ENCODE measurements at places on chromosomes 6 and 20.

DNA sequence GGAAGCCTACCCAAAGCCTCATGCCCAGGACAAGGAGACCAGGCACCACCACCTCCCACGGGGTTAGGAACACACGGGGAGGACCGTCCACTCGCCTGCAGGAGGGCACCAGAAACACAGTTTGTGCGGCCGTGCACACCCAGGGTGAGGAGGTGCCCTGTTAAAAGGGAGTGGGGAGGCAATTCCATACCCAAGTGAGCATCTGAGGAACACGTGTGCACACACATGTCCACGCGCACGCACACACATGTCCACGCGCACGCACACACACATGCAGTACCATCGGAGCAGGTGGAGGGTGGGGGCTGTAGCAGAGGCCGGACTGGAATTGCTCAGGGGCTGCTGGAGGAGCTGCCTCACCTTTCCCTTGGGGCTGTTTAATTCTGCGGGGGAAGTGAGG lies 259.4 kb downstream of the TAF4 start:
- no peak for DNase-seq

DNA sequence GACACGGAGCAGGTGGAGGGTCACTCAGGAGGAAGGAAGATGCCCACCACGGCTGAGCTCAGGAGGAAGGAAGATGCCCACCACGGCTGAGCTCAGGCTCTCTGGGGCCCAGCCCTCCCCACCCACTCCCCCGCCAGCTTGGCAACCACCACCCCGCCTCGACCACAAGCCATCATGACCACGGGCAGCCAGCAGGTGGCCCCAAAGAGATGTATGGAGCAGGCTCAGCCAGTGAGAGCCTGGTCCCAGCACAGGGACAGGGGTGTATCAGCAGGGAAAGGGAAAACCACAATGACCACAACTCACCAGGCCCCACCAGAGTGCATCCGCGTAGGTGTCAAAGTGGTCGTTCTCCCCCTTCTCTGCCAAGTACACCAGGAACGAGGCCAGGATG lies 30.4 kb downstream of the KCNQ2 start:
- DNase-seq: peak; percentile 81

- DNase-seq: no peak
Observed at GRCh38 chr6:43860285-43860684, 90.3 kb downstream of the VEGFA start.

GRCh38 chr6:163415620-163416556 lies 1.4 kb downstream of the QKI start:
- DNase-seq: peak; percentile 76

- DNase-seq: no peak
Observed at GRCh38 chr20:22339946-22340345, 244.4 kb downstream of the FOXA2 start.

- no peak for DNase-seq
Observed at GRCh38 chr6:18213439-18213838, 50.9 kb downstream of the DEK start.

DNA sequence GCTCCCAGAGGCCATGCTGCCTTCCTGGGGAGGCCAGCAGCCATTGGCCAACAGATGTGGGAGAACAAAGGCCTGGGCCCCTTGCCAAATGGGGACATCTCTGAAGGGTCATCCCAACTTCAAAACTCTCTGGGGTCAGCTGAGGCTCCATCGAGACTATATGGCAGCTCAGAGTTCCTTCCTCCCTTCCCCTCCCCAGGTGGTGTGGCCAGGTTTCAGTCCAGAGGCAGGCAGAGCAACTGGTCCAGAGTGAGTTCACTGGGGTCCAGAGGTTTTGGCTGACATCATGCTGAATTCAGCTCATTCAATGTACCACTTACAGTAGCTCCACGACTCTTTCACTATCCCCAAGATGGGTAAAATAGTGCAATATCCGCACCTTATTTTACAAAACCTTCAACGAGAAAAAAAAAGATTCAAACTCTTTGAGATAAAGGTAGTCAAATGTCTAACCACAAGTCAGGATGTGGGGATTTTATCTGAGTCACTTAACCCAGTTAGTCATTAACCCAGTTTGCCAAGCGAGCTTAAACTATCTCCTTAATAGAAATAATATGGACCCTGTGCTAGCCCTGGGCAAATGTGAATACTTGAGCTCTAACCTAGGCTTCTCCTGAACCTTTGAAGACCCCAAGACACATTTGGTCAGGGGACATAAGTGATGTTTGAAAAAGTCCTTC lies 108.4 kb upstream of the PLEKHG1 start:
- peak; percentile 68 for DNase-seq

DNA sequence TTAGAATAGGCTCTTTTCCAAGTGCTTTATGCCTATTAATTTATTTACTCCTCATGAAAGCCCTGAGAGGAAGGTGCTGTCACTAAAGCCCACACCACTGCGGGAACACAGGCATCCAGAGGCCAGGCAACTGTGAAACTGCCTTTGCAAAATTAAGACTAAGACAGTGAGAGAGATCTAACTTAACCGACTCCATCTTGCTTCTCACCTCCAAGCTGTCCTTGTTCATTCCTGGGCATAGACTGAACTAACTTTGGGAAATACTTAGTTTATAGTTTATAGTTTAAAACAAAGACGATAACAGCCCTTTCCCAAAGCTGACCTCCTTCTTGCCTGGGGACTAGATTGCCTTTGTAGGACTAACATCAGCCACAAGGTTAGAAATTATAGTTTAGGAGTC lies 80.1 kb downstream of the RSPH3 start:
- no peak for DNase-seq

DNA sequence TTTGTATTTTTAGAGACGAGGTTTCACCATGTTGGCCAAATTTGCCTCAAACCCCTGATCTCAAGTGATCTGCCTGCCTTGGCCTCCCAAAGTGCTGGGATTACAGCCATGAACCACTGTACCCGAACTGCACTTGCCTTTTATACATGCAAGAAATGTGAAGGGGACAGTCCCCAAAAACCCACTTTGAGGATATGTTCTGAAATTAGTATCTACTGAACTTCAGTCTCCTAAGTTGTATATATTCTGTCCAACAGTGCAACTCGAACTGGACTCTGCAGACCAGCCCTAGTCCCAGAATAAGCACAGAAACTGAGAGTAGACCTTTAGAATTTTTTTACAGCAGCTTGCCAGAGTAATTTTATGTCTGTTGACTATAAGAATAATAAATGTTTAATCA lies 28.5 kb downstream of the BACH2 start:
- DNase-seq: no peak

GRCh38 chr6:150380256-150380655 lies 11.4 kb downstream of the IYD start:
- no peak for DNase-seq

DNA sequence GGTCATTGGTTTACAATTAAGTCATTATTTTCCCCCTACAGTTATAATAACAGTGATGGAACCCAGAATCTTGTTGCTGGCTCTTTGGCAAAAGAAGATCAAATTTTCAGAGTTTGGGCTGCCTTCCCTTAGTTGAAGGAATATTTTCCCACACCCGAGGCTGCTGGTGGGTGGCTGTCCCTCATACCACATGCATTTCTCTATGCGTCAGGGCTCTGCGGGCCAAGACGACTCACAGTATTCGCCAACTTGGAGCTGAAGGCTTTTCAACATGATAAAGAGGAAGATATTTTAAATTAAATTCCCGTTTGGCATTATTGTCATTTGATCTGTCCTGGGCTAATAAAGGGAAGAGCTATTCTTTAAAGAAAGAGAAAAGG lies 102.2 kb upstream of the SASH1 start:
- DNase-seq: no peak

DNA sequence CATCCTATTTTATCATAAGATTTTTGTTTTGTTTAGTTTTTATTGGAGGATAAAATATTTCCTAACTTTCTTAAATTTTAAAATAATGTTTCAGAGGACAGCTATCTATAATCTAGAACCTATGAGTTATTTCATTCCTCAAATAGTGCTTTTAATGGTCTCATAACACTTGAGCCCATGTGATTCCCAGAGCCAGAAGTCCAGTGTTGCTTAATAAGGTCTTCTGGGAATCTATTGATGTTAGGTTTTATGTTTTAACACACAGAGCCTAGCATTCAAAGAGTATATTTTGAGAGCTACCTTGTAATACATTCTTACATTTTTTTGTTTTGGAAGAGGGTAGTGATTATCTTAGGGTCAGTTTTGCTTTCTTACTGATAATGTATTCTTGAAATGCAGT lies 200.2 kb downstream of the CENPW start:
- no peak for DNase-seq

- no peak for DNase-seq
Observed at GRCh38 chr6:88045521-88046136, 2.0 kb upstream of the SPACA1 start.

GRCh38 chr20:2794866-2795447 lies 5.5 kb downstream of the CPXM1 start:
- no peak for DNase-seq

DNA sequence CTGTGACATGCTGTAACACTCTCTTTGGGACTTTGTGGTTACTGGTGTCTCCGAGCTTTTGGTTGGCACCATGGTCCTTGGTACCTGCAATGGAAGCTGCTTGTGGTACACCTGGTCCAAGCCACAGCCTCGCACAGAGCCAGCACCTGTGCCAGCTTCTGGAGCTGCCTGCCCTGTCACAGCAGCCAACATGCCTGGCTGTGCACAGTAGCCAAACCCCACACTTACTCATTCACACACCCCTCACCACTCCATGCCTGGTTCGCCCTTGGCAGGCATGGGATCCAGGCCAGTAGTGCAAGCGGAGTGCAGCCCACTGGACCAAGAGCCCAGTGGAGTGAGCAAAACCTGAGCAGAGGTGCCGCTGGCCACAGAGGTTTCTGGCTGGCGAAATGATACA lies 459.9 kb downstream of the TBC1D32 start:
- no peak for DNase-seq

DNA sequence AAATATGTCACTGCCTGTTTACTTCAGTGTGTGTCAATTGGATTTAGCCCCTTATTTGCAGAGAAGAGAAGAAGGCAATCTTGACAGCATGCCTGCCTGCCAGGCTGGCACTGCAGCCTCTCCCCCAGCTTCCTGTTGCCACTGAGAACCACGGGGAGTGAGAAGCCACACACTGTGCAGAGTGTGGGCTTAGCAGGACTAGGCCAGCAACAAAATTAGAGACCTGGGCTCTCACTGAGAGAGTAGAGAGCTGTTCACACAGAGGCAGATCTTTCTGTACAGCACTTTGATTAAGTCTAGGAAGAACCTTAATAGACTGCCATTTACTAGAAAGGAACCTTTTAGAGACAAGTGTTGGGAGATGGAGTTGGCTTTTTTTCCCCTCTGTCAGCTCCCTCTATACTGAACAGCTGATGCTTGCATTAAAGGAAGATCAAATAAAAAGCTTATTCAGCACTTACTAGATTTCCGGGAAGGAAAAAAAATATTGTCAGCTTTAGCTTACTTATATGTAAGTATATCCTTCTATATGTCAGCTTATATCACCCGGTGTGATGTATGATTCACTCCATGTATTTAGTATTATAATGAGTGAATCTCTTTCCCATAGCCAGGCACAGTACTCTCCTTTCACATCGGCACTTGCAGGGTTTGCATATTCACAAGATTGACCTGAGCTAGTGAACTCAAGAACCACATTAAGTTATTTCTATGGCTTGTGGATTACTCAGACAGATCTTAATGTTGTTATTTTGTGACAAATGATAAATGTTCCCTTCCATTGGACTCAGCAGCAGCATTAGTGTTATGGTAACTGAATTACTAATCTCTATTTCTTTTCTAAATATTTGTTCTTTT lies 851.0 kb upstream of the EPHA7 start:
- no peak for DNase-seq

DNA sequence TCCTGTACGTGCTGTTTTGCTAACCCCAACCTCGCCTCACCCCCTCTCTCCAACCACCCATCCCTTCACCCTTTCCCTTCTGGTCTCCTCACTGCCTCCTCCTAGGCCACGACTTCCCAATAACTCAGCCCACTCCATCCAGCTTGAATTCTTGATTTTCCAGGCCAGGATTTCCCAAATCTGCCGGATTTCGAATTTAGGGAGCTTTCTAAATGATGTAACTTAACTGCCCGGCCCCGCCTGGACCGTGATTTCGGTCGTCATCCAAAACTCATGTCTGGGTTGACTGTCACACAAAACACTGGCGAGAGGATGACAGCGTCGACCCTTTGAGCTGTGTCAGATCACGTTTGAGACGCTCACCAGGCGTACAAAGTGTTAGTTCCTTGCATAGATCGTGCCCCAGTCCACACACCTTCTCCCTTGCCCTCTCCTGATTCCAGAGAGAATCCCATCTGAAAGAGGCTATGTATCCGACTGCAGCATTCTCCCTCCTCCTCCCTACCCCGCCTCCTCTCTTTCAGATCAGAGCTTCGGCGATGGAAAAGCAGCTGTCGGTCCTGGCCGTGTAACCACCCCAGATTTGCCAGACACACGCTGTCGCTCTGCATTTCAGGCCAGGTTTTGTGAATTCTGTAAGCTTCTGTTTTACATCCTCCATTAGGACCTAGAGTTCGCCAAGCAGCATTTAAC lies 168.2 kb downstream of the GPX5 start:
- DNase-seq: no peak

GRCh38 chr6:170416303-170416702 lies 109.7 kb downstream of the FAM120B start:
- DNase-seq: no peak

GRCh38 chr6:3977875-3978711 lies 100.8 kb downstream of the FAM217A start:
- peak; percentile 58 for DNase-seq

DNA sequence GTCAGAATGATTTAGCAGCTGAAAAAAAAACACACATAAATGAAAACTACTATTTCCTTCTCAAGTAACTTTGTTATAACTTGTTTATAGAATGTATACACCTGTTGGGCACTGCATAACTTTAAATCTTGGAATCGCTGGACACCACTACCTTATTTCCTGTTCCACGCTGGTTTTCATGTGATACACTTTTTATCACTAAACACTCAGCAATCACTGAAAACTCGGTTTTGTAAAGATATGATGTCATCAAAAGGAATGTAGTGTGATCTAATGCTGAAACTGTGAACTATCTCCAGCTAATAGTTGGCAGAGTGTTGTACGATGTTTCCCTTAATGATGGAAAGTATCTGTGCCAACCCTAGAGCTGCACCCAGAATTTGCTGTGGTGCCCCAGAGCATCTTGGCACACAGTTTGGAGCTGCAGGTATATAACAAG lies 127.9 kb downstream of the BACH2 start:
- no peak for DNase-seq

- DNase-seq: no peak
Observed at GRCh38 chr6:166192557-166192956, 24.9 kb upstream of the TBXT start.

Measured in activated CD8-positive, alpha-beta memory T cell treated with anti-CD3 and anti-CD28 coated beads for 24 hours (primary cell).